ENCODE measurements at places on chromosomes 1 and 21. TPM values are rescaled to one million over a fixed set of nuclear protein-coding genes. Genes with fewer than 3 reads are reported as not detected.

Gene HRNR
- total RNA-seq, result not detected

Gene LGR6
- total RNA-seq, result not detected

Gene MSH4
- 0.06 TPM for total RNA-seq

Gene NES
- 159 TPM for total RNA-seq

Gene LPAR3
- 0.13 TPM for total RNA-seq

Gene AADACL3
- total RNA-seq, result not detected

Gene DEDD
- 21.8 TPM for total RNA-seq

Gene VWA1
- total RNA-seq, result 1.6 TPM

Gene OR2L2
- total RNA-seq, result under 0.01 TPM
